Astrocyte (in vitro differentiated cells and primary cell): ENCODE measurements at places on chromosomes 3 and 15. TPM values are rescaled to one million over a fixed set of nuclear protein-coding genes. Genes with fewer than 3 reads are reported as not detected.

DNA sequence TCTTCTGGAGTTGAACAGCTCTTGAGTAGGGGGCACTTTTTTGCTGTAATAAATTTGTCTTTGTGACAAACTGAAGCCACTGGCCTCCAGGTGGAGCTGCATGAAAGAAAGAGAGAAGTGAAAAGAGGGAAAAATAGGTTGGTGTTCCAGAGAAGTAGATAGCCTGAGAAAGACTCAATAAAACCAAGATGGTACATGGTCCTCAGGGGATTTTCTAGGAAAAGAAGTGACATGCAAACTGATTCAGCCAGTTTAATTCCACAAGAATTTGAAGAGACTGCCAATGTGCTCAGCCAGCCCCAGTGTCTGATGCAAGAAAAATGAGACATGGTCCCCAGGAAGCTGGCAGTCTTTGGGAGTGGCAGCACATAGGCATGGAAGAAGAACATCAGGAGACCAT, 152.7 kb downstream of the CD47 start:
- peak; percentile 17 for DNase-seq

GRCh38 chr3:188947401-188948280, 224.1 kb upstream of the TPRG1 start:
- DNase-seq: peak; percentile 95

DNA sequence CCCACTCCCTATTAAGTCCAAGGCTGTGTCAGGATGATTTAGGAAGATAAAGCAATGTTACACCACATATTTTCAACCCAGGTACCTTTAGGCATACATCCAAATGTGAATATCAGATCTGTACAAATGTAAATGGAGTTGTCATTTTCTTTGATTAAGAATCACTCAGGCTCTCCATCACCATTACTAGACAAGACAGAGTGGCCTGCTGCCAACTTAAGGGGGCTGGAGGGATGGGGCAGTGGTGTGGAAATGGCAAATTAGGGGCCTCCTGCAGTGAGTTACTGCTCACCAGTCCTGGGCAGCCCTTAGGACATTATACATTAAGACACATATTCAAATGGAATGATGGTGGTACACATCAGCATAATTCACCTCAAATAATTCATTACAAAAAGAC, 211.0 kb downstream of the TNIK start:
- no peak for DNase-seq

DNA sequence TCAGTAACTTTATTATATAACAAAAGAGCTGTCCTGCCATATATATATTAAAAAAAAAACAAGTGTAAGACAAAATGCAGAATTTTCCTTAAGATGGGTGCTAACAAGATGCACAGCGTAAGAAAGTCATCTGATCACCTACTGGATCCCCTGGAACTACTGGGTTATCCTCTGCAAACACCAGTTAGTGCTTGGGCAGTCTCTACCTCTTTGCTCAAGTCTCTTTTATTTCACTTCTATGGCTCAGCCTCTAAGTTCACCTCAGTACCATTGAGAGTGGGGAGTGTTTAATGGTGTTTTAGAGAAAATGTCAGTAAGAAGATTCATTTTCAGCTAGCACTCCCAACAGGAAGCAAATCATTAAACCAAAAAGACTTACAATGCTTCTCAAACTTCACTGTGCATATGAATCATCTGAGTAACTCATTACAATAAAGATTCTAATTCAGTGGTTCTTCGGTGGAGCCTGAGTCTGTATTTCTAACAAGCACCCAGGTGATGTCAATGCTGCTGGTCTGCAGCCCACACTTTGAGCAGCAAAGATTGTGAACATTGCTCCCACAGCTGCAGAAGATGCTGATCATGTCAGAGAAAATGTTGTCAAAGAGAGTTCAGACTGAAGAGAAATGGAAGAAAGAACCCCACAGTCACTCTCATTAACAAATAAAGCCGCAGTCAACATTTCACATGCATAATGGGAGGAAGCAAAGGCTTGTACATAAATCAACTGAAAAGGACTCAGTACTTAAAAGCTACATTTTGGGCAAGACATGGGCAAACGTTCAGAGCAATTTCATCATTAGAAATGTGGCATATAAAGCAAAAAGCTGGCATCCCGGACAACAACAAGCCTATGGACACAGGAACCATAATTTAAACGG, 227.1 kb upstream of the ATP11B start:
- peak; percentile 5 for DNase-seq

DNA sequence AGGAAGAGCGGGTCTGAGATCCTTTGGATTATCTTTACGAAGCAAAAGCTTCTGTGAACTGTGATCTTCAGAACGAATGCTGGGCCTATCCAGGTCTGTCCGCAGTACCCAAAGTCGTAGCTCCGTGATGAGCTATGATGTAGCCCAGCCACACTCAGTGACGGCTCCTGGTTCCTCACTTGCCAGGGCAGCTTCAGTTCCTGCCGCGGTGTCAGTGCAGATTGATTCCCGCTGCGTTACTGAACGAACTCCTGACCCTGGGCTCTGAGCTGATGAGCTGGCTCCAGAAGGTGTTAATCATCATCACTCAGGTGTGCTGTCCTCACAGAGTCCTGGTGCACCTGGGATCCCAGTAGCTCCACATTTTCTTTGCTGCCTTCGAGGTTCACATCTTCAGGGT, 45.0 kb downstream of the TMEM44 start:
- no peak for DNase-seq

DNA sequence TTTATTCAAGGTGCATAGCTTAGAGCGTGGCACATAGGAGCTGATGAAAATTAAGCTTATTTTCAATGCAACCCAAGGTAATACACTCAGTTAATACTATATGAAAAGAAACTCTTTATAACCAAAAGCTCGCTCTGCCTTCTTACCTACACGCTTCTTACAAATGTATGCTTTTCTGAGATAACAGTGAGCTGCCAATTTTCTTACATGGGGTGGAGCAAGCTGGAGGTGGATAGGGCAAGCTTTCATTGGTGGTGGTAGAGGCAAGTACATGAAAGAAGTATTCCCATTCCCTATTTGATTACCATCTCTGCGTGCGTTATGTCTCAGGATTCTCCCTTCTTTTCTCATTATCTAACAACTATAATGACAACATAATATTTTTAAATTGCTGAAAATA, 8.9 kb downstream of the DZIP3 start:
- DNase-seq: no peak

- DNase-seq: no peak
These were observed 19.5 kb downstream of the DUSP7 start for GRCh38 chr3:52036829-52037228.

DNA sequence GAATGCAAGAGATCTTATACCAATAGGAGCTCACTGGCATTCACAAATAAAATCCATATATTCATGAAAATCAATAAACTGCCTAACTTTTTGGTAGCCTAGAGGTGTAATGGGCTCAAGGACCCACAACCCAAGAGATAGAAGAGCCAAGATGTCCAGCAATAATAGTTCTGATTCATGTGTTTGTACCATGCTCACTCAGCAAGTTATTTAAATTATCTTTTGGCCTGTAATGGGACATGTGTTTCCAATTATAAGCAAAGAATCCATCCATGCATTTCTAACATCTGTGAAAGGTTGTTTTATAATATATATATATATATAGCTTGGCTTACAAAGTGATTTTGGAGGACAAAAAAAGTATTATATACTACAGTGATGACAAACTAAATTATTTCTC, 29.7 kb upstream of the SHC4 start:
- DNase-seq: no peak

- DNase-seq: no peak
These were observed 233.0 kb downstream of the EPHA3 start for GRCh38 chr3:89340408-89340807.

DNA sequence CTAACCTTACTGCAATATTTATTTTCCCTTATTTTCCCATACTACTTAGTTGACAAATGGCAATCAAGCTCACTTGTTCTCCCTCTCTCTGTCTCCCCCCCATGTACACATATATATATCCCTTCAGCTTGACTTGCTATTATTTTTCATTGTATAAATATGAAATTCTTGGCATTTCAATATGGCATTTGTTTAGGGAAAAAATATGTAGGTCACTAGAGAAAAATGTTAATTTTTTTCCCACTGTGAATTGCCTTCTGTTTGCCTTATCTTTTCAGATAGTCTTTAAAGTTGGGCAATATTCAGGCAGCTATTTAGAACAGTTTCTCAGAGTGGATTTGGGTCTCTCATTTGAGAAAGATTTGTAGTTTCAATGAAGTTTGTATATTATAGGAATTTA, 62.8 kb upstream of the UTS2B start:
- DNase-seq: no peak

GRCh38 chr15:101386006-101386405, 91.0 kb upstream of the SNRPA1 start:
- DNase-seq: no peak

DNA sequence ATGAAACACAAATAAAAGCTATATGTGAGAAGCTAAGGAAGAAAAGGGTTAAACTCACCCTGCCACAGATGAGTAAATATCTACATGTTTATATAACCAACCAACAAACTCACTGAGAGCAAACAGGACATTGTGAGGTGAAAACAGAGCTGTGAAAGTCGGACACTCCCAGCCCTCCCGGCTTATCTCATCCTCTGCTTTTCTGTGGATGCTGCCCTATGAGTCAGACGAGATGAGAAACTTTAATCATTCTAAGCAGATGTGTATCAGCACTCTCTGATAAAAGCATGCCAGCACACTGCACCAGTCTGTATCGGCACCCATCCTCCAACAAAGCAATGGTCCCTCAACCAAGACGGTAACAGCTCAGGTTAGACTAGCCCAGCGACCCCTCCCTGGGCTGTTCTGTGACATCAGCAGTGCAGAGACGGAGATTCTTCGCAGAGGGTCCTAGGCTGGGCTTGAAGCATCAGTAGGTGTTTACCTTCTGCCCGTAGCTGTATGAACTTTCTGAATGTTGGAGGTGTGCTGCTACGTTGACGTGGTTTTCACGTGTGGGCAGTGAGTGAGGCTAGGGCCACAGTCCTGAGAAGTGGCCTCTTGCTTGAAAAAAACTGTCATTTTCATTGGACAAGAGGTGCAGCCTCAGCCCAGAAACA, 119.8 kb upstream of the ALDH1A3 start:
- peak; percentile 69 for DNase-seq

GRCh38 chr3:181486141-181486885, 225.4 kb upstream of the SOX2 start:
- DNase-seq: no peak

GRCh38 chr3:45205126-45205525, 21.0 kb downstream of the TMEM158 start:
- no peak for DNase-seq

DNA sequence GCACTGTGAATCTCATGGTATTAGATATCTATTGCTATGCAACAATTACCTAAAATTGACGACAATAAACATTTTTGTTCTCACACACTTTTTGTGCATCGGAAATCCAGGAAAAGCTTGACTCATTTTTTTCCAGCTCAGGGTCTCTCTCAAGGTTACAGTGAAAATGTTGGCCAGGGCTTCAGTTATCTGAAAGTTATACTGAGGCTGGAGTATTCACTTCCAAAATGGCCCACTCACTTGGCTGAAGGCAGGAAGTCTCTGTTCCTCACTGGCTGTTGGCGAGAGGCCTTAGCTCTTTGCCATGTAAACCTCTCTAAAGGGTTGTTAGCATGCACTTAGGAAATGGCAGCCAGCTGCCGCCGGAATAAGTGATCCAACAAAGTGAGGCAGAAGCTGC, 41.4 kb downstream of the OSTN start:
- DNase-seq: no peak

DNA sequence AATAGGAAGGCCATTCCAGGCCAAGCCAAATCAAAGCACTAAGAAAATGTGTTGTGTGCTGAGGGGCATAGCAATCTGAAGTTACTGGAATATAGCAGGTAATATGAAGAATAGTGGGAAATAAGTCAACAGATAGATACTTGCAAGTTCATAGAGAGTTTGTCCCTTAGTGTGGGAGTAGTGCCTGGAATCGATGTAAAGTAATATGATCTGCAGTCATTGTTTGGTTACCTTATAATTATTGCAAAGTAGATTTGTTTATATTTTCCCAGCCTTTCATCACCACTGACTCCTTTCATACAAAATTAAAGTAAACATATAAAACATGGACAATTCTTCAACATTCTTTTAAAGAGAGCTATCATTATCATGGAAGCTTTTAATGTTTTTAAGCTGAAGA, 420.9 kb upstream of the NECTIN3 start:
- DNase-seq: peak; percentile 32

DNA sequence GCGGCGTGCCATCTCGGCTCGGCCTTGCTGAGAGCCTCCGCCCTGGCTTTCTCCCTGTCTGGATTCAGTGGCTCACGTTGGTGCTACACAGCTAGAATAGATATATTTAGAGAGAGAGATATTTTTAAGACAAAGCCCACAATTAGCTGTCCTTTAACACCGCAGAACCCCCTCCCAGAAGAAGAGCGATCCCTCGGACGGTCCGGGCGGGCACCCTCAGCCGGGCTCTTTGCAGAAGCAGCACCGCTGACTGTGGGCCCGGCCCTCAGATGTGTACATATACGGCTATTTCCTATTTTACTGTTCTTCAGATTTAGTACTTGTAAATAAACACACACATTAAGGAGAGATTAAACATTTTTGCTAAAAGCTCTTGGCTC, 54.1 kb downstream of the PLXNA1 start:
- DNase-seq: no peak

GRCh38 chr15:38019066-38019465, 84.6 kb downstream of the TMCO5A start:
- no peak for DNase-seq

DNA sequence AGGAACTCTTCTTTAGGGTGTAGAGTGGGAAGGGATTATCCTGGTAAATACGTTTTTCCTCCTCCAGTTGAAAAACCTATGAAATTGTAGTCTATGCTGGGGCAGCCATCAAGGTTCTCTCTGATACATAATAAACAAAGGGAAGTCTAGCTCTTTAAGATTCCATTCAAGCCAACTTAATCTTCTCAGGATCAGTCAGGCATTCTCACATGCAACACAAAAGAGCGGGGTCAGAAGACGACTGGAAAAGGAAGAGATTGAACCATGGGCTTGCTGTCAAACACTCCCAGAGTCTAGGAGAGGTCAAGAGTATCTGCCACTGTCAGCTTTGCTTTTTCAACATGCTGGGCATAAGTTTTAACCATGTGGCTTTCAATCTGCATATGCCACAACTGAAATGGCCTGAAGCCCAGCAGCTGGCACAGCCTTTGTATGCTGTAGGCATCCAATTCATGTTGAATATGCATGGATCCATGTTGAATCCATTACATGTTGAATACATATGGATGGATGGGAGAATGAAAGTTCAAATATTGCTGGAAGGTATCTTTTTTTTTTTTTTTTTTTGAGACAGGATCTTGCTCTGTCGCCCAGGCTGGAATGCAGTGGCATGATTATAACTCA, 8.5 kb downstream of the TRAT1 start:
- no peak for DNase-seq

- DNase-seq: peak; percentile 26
These were observed 112.6 kb upstream of the MB21D2 start for GRCh38 chr3:193030276-193030675.

- no peak for DNase-seq
These were observed 29.4 kb downstream of the SLC22A14 start for GRCh38 chr3:38311476-38311875.

The MTHFS gene
- 20.0 TPM in 2 replicates for total RNA-seq

The CHRFAM7A gene
- 0.64 and 1.8 TPM in 2 replicates for total RNA-seq

The SMARCC1 gene
- 131 and 146 TPM in 2 replicates for total RNA-seq

The TSEN2 gene
- total RNA-seq: 9.7 TPM in 2 replicates

The HRG gene
- total RNA-seq: not detected in 2 replicates

The HMCES gene
- total RNA-seq: 22.4 and 27.4 TPM in 2 replicates

The IQCB1 gene
- total RNA-seq: 13.1 and 13.8 TPM in 2 replicates

The SNTN gene
- not detected in 2 replicates for total RNA-seq

The FSD2 gene
- total RNA-seq: 0.09 TPM in 1 of 2 replicates, not detected in the other

The GP5 gene
- 0.10 TPM in 1 of 2 replicates, not detected in the other for total RNA-seq

The EFHB gene
- total RNA-seq: 0.94 and 1.2 TPM in 2 replicates

The SENP5 gene
- total RNA-seq: 44.8 and 47.7 TPM in 2 replicates

The CACNA1D gene
- 0.41 and 0.55 TPM in 2 replicates for total RNA-seq
